GM13976 (cell line): ENCODE measurements at places on chromosomes 11 and 22.

DNA sequence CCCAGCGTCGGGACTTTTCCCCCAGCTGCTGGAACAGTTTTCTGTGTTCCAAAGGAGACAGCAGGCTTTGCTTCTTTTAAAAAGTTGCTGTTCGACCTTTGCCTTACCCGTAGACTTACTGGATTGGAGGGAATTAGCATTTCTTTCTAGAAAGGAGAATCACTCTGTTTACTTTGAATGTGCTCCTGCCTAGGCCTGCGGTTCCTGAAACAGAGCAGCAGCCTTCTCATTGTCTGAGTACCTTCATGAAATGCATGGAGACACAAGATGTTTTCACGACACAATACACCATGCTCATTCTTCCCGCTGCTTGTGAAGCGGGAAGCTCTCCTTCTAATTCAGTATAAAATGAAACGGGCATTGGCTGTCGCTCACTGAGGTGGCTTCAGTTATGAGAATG lies 196.2 kb downstream of the TBC1D22A start:
- DNase-seq = no peak

GRCh38 chr11:21566521-21567117 lies 626.3 kb upstream of the ANO5 start:
- DNase-seq = no peak

DNA sequence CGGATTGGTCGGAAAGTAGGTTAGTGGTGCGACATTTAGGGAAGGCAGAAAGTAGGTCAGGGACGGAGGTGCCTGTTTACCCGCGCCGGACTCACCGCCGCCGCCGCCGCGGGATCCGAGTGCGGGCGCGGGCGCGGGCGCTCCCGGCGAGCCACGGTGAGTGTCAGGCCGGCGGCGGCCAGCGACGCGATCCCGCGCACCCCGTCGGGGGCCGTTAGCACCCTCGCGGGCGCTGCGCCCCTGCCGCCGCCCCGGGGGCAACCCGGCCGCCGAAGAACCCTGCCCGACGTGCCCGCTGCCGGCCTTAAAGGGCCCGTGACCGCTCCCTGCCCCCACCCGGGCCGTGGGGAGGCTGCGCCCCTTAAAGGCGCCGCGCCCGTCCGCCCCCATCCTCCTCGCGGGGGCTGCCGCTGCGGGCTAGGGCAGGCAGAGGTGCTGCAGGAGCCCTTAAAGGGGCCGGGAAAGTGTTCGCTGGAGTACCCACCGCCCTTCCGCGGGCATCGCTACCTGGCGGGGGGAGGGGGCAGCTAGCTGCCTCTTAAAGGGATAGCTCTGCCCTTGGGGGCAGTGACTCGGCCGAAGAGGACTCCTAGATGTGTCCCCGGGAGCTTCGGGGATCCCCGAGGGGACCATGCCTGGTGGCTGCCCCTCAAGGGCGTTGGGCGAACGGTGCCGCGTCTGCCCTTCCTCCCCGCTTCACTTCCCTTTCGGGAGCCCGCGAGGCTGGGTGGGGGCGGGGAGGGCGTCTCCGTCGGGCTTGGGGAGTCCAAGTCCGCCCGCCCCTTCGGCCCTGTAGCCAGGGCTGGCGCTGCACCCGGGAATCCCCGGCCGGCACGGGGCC lies at the start of gene BMAL1:
Gene BMAL1, plus strand, starts transcription at position 23 of the 841 bp plus-strand sequence. CDS start 76,519 bp downstream, outside the sequence.
- DNase-seq = peak; percentile 64

- no peak for DNase-seq
Observed at GRCh38 chr22:23409976-23410375, 170.1 kb downstream of the IGLL1 start.

DNA sequence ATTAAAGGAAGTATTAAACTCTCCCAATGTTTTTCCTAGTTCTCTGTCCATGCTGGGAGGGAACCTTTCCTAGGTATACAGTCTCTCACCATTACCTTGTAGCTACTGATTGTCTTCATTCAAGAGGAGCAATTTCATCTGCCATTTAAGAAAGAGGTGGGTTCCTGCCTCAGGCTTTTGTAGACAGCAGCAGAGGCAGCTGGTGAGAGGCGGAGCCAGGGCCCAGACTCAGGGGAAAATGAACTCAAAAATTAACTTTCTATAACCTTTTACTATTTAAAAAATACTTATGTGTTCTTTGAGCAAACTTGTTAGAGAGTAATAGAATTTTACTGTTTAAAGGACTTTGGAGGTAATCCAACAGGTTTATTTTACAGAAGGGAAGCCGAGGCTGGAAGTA lies 133.0 kb downstream of the SNX19 start:
- no peak for DNase-seq
